ENCODE measurements at places on chromosomes 1 and 21.
A peak's percentile ranks its signal among the peaks of the same experiment; 100 is the strongest.

GRCh38 chr1:17688217-17688810 is 66.8 kb upstream of the ACTL8 start:
- no peak for DNase-seq

DNA sequence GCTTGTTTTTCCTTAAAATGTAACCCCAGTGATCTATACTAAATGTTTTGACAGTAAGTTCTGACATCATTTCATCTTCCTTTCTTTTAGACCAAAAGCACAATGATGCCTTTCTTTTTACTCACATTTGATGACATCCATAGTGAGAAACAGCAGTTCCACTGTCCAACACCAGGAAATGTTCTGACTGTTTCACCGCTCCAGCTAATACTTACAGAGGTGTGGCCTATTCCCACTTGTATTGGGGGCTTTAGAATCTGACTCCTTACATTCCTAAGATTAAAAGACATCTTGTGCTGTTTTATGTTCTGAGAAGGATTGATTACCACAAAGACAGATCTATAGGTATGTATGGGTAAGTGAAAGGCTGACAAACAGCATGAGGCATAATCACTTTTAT is 1018.2 kb upstream of the PRMT6 start:
- DNase-seq = no peak

GRCh38 chr1:87497380-87498203 is 168.9 kb downstream of the LMO4 start:
- DNase-seq = no peak

DNA sequence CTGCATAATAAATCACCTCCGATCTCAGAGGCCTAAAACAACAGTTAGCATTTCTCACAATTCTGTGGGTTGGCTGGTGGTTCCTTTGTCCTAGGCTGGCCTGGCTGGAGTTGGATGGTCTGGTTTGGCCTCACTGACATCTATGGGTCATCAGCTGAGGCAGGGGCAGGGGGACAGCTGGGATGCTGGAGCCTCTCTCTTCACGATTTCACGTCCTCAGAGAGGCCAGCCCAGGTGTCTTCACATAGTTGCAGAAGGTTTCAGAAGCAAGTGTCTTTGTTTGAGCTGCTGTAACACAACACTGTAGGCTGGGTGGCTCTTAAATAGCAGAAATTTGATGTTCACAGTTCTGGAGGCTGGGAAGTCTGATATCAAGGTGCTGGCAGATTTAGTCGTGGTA is 155.5 kb upstream of the CACNA1E start:
- no peak for DNase-seq

DNA sequence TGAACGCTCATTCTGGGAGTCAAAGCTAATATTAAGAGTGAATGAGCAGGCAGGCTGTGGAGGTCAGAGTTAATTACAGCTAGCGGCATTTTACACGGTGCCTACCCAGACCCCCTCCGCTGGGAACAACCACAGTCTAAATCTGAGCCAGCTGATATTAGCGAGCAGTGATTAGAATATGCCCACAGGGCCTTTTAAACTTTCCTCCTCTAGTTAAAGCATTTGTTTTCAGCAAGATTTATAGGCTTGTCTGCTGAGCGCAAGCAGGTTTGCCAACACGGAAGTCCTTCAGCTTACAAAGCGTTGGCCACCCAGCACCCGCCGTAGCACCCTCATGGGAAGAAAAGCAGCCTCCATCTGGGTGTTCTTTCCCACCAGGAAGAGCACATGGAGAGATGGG is 72.1 kb downstream of the LMX1A start:
- DNase-seq = no peak

DNA sequence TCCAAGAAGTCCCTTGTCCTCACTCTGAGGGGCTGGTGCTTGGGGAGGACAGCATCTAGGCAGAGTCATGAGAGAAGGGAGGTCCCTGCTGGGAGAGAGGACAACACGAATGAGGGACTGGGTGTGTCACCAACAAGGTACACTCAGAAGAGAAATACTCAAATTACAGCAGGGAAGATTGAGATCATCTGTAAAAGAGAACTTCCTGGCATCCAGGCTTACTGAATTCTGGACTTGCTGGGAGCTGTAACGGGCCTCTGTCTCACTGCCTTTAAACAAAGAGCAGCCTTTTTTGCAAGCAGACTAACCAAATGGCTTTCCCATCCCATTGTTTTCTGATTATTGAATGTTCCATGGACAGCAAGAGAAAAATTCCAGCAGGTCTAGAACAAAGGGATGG is 195.7 kb upstream of the RAB4A start:
- DNase-seq = no peak

DNA sequence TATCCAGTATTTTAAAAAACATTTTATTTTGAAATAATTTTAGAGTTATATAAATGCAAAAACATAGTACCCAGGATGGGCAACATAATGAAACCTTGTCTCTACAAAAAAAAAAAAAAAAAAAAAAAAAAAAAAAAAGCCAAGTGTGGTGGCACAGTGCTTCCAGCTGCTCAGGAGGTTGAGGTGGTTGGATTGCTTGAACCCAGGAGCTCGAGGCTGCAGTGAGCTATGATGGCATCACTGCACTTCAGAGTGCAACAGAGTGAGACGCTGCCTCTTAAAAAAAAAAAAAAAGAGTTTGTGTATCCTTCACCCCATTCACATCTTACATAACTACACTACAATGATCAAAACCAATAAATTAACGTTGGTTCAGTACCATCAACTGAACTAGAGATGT is 115.6 kb upstream of the KIF26B start:
- no peak for DNase-seq

DNA sequence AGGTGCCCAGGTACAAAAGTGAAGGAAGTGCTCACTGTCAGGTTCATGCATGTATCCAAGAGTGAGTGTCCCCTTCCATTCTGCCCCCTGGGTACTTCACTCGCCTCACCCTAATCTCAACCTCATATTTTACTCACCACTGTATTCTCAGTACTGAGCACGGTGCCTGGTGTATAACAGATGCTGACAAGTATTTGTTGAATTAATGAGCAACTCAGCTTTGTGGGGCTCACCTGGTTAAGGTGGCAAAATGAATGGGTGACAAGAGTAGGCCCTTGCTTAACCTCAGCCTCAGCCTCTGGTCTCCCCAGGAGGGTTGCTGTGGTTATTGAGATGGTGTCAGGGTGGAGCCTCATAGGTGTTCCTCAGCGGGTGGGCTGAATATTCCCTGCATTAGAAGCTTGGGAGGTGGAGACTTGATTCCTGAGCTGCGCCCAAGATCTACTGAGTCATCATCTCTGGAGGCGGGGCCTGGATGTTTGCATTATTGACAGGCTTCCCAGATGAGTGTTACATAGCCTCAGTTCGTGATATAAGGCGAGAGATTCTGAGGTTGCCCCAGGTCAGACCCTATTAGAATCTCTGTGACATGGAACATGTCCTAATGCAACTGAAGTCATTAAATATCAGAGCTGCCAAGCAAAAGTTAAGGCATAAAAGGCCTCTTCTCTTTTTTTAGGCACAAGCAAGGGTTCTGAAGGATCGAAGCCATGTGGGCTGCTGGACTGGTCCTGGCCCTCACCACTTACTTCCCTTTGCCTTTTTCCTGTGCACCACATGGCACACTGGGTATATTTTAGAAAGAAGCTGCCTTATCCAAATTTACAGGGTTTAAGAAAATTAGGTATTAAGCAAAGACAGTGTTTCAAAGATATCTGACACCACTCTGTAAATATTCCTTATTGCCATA is 39.2 kb downstream of the SYT6 start:
- peak; percentile 27 for DNase-seq

All from astrocyte of the spinal cord (primary cell).